ENCODE measurements at places on chromosomes 7 and 10.

DNA sequence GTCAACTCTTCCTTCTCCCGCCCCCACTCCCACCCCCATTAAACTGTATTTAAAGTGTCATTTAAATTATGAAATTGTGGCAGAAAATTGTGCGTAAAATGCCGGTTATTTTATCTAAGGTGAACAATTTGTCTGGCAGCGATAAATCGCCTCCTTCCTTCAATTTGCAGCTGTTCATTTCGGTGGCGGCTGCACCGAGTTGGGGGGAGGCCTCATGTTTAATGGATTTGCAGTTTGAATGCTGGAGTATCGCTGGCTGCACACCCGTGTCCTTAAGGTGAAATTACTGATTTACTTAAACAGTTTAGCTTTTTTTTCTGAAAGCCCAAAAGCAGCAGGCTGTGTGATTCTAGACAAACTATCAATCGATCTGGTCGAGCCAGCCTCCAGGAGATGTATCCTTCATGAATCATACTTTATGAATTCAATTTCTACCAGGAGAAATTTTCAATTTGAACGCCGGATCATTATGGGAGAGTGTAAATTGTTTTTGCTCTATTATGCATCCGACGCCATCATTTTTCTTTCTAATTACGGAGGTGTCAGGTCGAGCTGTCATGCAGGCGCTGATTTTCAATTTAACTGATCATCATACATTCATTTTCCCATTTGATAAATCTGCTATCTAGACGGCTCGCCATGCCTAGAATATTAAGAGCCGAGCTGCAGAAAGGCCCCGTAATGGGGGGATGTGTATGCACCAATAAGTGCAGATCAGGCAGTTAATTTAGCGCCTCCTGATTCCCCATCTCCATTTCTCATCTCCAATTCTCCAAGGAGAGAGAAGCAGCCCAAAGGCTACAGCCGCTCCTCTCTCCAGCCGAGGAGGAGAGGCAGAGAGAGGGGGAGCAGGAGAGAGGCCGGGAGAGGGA, 6.5 kb downstream of the UNCX start:
- DNase-seq = no peak

- no peak for DNase-seq
Measured at GRCh38 chr7:156380261-156380660, 260.3 kb upstream of the RNF32 start.

DNA sequence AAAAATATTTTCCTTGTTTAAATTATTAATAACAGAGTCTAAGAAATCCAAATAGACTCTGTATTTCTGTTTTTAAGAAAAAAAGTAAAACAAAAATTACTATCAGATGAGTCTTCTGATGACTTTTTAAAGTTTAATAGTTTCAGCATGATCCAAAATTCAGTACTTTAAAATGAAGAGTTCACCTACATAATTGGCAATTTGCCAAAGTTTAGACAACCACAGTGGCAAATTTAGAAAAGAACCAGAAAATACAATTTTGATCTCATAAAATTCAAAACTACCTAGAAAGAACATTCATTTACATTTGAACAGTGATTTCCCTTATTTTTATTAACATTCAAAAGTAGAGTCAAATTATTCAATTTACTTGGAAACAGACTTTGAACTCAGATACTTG, 56.1 kb downstream of the AGMO start:
- no peak for DNase-seq

DNA sequence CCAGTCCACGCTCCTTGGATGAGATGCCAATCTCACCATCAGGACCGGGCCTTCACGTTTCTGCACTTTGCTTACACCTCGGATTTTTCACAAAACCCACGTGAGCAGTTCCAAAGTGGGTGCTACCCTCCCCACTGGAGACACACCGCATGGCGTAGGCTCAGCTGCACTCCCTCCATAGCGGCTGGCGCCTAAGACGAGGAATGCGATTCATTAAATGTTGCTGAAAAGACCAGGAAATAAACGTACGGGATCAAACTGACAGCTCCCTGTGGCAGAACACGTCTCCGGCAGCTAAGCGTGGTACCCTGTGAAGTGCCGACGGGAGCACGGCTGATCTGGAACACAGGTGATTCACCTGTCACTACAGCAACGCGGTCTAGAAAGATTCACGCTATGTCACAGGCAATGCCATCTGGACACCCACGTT, 209.0 kb downstream of the DIP2C start:
- DNase-seq = no peak

DNA sequence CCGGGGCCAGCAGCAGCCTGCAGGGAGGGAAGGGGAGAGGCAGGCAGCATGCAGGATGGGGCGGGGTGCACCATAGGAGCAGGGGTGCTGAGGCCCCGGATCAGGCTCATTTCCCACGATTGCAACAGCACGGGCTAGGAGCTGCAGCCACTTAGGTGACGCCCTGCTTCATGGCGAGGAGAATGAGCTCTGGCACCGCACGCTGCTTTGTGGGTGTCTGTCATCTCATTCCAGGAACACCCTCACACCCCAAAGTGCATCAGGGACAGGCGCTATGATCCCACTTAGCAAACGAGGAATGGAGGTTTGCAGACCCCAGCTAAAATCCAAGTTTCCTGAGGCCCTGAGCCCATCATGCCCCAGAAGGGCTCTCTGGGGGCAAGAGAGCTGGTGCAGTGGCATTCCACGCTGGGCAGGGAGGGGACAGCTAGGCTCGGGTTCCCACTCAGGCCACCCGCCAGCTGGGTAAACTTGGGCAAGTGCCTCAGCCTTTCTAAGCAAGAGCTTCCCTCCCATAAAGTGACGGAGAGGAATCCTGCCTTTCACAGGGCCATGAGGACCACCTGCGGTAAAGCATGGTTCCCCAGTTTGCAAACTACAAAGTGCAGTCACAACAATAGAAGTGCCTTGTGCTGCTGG, 9.3 kb downstream of the KCNH2 start:
- no peak for DNase-seq

- DNase-seq = no peak
Measured at GRCh38 chr7:99102809-99103690, 40.9 kb downstream of the SMURF1 start.

DNA sequence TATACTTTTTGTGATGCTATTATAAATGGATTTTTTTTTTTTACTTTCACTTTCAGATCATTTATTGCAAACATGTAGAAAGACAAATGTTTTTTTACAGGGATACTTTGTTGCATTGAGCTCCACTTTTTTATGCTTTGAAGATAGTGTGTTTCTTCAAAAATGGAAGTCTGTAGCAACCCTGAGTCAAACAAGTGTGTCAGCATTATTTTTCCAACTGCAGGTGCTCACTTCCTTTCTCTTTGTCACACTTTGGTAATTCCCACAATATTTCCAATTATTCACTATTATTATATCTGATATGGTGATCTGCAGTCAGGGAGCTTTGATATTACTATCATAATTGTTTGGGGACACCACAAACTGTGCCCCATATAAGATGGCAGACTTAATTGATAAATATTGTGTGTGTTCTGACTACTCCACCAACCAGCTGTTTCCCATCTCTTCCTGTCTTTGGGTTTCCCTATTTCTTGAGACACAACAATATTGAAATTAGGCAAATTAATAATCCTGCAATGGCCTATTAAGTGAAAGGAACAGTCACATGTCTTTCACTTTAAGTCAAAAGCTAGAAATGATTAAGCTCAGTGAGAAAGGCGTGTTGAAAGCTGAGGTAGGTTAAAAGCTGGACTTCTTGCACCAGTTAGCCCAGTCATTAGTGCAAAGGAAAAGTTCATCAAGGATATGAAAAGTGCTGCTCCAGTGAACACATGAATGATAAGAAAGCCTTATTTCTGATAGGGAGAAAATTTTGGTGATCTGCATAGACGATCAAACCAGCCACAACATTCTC, 231.3 kb upstream of the SH2B2 start:
- no peak for DNase-seq

- no peak for DNase-seq
Measured at GRCh38 chr10:93775356-93775755, 17.6 kb downstream of the LGI1 start.

- DNase-seq = no peak
Measured at GRCh38 chr10:10846504-10846900, 171.2 kb upstream of the CELF2 start.

DNA sequence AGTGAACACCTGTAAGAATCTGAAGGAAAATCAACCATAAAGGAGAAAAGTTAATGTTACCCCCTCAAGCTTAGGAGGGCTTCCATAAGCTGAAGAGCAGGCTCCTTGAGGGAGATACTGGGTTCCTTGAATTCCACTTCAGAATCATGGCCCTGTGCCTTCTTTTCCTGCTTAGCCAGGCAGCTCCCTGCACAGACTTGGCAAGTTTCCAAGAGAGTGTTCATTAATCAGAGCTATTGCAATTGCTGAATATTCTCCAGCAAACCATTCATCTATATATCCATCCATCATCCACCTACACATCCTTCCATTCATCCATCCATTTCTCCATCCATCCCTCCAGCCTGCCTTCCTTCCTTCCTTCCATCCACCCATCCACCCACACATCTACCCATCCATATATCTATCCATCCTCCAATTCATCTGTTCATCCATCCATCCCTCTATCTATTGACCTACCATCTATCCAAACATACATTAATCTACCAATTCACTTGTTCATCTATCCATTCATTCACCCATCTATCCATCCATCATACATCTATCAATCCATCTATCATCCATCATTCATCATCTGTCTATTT, 574.4 kb downstream of the PTPRN2 start:
- no peak for DNase-seq

GRCh38 chr7:139183251-139183650, 47.8 kb upstream of the UBN2 start:
- no peak for DNase-seq

DNA sequence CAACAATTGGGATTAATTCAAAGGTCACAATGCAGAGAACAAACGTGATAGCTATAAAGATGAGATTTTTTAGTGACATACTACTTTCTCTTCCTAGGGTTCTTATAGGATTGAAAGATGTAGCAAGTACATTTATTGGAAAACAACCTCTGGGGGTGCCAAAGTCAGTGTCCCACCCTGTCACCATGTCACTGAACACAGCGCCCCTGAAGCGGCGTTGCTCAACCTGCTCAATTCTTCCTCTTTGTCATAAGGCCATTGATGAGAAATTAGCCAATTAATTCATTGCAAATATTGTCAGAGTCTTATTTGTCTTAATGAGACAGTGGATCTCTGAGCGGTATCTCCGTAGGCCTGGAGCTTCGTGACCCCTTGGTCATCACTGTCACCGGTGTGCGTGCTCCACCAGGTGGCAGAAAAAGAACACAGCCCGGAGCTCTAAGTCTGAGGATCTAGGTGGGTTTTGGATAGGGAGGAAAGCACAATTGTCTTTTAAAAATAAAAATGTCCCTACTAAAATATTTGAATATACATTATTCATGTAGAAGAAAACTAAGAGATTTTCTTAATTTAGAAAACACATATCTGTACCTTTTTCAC, 362.6 kb downstream of the PAXIP1 start:
- DNase-seq = no peak

DNA sequence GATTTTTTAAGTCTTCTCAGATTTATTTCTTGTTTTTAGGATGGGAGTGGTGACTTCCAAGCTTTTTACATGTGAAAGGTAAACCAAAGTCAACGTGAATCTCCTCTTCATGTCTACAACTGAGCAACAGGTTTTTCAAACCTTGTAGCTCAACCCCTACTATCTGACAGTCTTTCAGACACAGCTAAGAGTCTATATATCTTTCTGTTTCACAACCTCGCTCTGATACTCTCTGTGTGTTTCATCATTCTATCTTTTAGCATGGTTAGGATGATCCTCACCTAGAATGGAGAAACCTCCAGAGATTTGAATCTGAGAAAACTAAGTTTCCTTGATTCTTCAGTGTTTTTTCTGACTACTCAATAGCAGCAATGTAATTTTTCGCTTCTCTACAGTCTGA, 96.1 kb downstream of the EPDR1 start:
- no peak for DNase-seq
